ENCODE measurements at places on chromosomes 12 and 14. TPM values are rescaled to one million over a fixed set of nuclear protein-coding genes. Genes with fewer than 3 reads are reported as not detected.

CLEC2A gene
- total RNA-seq, result not detected

LBHD2 gene
- not detected for total RNA-seq

PRH1 gene
- total RNA-seq, result 9.2 TPM

MON2 gene
- 16.5 TPM for total RNA-seq

DNA sequence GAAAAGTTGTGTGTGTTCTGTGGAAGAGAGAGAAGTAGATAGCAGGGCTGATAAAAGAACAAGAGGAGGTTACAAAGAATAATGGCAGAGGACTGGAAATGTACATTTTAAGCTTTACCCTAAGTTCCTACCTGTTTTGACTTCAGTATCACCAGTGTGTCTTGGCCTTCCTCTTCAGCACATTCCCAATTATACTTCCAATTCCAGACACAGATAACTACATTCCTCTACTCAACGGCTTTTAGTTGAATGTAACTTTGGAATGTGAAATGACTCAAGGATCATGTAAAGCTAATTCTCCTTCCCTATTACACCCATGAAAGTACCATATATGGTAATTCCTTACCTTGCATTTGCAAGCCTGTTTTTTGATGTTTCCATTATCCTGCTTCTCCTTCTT is 5.0 kb downstream of the MGST1 start:
- DNase-seq, result no peak

DNA sequence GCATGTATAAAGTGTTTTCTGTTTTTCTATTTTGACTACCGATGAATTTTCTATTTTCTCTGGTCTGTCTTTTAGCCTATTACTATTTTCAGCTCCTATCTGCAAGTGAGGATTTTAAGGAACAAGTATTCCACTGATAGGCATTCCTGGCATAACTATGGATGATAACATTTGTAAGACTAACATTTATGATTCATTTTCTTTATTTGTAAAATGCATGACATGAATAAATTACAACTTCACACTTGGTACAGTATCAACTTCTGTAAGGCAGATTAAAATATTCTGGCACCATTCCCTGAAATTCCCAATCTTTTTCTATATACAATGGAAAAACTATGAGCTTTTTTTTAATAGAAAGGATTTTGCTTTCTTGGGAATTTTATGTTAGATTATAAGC is 121.0 kb upstream of the GARIN2 start:
- no peak for DNase-seq

PHC1 gene
- 58.4 TPM for total RNA-seq

- no peak for DNase-seq
Measured at GRCh38 chr14:31206536-31207286, 882 bp downstream of the HECTD1 start.

NRL gene
- 5.0 TPM for total RNA-seq

- DNase-seq, result peak; percentile 64
Measured at GRCh38 chr14:86654558-86655184, 1124.7 kb downstream of the FLRT2 start.

DNA sequence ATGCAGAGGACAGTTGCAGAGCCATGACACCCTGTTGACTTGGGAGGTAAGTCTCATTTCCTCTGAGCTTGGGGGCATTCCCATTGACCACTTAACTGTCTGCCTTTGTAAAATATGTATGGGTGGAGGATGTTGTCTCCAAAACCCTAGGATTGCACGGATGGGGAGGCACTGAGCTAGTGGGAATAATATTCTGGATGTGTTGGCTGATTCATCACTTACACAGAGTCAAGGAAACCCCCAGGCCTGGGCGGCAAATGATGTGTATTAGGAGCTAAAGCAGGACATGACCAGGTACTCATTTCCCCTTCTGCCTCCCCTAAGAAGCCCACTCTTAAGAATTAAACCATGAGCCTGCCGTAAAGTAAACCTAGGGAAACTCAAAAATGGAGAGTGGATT is 319.4 kb downstream of the VRK1 start:
- no peak for DNase-seq

DNA sequence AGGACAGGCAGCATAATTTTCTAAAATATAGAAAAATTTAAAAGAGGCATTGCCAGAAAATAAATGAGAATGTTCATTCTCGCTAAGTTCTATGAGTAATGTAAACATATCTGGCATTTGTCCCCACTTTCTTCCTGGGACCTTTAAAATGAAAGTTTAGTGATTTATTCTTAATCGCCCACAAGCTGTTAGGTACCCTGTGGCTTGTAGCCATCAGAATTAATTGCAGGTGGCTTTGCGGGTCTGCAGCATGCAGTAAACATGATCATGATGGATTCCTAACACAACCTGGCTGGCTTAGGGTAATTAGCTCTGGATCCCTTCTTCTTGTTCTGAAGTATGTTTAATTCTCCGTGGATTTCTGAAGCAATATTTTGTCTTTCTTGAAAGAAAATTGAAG is 103.5 kb upstream of the FRMD6 start:
- DNase-seq, result no peak

- no peak for DNase-seq
Measured at GRCh38 chr14:72256055-72256454, 323.8 kb downstream of the RGS6 start.

GRCh38 chr12:114274131-114274530 is 131.8 kb downstream of the TBX5 start:
- no peak for DNase-seq

DNA sequence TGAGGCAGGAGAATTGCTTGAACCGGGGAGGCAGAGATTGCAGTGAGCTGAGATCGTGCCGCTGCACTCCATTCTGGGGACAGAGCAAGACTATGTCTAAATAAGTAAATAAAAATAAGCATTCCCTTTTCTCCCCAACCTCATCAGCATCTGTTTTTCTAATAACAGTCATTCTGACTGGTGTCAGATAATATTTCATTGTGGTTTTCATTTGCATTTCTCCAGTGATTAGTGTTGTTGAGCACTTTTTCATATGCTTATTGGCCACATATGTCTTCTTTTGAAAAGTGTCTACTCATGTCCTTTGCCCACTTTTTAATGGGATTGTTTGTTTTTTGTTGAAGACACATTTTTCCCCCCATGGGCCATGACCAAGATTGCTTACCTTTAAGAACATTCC is 243.2 kb downstream of the ADAMTS20 start:
- no peak for DNase-seq

GRCh38 chr12:132746613-132747012 is 15.0 kb downstream of the ANKLE2 start:
- no peak for DNase-seq

THAP2 gene
- 5.2 TPM for total RNA-seq

GRCh38 chr12:132605892-132606291 is 4.5 kb downstream of the LRCOL1 start:
- DNase-seq, result no peak

NELL2 gene
- total RNA-seq, result 0.52 TPM

- DNase-seq, result no peak
Measured at GRCh38 chr12:47909839-47910465, 5.2 kb upstream of the VDR start.

TMEM132C gene
- total RNA-seq, result 5.3 TPM

DNA sequence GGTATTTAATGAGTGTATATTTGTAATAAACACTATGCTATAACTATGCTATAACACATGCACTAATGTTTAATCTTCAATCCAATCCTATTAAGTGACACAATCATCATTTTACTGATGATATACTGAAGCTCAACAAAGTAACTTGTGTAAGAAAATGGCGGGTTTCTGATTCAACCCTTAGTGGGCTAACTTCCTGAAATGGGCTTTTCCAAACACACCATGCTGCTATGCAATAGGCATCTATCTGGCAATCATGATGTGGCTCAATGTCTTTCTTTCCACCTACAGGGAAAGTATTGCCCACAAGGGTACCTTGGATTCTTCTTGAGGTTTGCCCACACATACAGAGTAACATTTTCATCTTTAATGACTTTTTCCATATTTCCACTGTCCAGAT is 48.3 kb downstream of the DNAI7 start:
- no peak for DNase-seq

DNA sequence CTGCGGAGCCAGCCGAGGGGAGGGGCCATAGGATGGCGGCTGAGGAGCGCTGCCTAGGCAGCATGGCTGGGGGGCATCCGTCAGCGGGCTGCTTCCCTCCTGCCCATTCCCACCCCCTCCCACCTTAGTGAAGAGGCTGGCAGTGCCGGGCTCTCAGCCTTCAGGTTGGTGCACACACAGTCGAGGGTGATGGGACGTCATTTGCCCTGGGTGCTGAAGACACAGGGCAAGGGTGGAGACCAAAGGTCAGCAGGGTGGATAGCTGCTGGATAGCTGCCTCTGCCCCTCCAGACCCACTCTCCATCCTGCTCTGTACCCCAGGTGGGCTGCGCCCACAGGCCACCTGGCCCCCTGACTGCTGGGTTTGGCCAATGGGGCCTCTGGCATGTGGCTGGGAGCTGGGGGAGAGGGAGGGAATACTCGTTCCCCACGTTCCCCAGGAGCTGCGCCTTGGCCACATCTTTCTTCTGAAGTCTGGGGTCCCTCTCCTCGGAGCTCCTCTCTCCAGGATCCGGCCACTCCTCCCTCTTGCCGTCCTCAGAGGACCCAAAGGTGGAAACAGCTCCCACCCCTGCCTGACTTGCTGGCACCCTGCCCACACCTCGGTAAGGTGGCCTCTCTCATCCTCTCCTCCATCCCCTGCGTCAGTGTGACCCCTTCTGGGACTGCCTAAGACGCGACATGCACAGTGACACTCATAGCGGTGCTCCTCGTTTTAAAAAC is 11.2 kb upstream of the CDC42BPB start:
- DNase-seq, result no peak

DNA sequence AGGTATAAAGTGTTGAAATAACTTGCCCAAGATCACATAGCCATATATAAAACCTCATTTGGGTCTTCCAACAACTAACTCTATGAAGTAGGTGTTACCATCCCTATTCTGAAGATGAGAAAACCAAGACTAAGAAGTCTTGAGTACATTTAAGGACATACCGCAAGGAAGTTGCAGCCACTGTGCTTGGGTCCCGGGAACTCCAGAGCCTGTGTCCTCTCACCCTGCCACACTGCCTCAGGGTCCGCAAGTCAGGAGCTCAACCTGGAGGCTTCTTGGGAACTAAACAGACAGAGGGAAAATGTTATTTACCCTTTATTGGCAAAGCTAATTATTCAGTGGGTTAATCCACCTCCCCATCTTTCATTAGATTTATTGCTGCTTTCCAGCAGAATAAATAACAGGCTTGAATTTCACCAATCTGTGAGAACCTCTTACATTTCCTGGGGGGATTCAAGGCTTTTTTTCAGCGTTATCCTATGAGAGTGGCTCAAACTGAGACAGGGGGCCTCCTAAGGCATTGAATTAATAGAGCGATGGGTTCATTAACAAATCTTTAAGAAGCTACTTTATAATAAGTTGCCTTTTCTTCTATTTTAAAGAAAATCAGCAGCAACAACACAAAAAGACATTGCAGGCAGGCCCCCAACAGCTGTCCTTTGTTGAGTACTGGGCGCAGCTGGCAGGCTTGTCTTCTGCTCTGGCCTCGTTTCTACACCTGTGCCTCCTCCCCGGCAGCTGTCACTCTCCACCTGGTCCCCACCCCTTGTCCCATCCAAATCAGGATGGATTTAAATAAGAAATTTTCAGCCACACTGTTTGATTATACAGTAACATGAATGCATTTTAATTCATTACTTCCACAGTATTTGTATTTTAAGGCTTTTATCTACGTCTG is 25.3 kb downstream of the PHLDA1 start:
- no peak for DNase-seq

GRCh38 chr12:109877504-109878246 is 2.7 kb downstream of the GLTP start:
- DNase-seq, result no peak

GRCh38 chr14:58108717-58109116 is 43.3 kb downstream of the ARMH4 start:
- DNase-seq, result no peak

KRT78 gene
- not detected for total RNA-seq

DNA sequence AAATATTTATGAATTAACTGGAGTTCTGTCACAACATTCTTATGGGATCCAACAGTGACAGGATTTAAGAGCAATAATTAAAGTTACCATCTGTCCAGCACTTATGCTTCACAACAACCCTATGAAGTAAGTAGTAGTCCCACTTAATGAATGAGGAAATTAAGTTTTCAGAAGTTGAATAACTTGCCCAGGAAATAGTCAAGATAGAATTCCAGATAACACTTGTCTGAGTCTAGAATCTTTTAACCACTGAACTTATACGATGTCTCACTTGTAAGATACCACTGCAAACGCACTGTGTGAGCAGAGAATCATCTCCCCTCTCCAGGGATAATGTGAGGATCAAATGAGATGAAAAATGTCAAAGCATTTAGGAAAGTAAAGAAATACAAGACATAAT is 3.3 kb upstream of the TTC9 start:
- DNase-seq, result no peak

DNA sequence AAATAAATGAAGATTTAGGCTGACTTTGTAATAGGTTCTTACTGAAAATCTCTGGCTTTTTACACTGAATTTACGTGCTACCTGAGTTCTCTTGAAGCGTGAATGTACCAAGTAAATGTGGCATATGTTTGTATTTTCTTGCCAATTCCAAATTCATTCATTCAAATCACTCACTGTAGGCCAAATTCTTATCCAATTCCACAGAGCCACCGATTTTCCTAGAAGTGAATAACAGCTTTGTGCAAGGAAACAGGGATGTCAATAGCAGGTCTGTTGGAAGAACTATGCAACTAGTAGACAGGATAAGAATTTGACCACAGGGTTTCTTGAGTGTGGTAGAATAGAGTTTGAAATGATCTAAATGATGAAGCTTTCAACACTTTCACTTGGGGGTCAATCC is 86.8 kb downstream of the SOX5 start:
- DNase-seq, result no peak

DNA sequence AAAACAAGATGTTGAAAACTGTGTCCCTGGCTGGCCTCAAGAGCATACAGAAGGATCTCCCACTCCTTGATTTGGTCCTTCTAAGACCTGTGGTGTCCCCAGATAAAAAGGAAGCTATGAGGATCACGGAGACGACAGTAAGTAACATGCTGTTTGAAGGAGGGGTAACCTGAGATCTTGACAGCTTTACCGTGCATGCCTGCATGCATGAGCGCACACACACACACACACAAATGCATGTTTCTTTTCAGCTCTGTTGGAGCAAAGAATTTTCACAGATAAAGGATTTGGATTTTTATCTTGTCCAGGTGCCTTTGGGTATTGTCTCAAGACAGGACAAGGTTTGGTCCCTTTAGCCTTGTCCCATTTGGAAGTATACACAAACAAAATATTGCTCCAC is 411.6 kb upstream of the CCDC196 start:
- no peak for DNase-seq

GRCh38 chr12:68119724-68120211 is 39.8 kb downstream of the IFNG start:
- DNase-seq, result no peak

- no peak for DNase-seq
Measured at GRCh38 chr12:119911182-119911581, 34.1 kb upstream of the CIT start.

PLCZ1 gene
- total RNA-seq, result not detected

DNA sequence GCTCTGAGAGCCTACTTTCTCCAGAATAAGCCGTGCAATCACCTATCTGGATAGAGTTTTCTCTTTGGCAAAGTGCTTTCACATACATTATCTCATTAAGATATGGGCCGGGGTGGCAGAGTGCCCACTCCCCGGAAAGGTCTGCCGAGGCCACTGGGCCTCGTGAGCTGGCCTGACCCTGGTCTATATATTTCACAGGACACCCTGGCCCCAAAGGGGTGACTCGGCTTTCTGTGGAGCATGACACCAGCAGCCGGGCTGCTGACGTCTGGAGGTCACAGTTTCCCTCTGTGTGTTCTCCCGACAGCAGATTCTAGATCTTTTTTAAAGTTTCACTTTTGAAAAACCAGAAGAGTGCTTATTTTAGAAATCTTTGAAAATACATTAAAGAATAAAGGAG is 27.9 kb upstream of the ATP2A2 start:
- peak; percentile 86 for DNase-seq

All from right atrium auricular region (tissue), 2 donors.